ENCODE measurements at places on chromosomes 5 and 9. TPM values are rescaled to one million over a fixed set of nuclear protein-coding genes. Genes with fewer than 3 reads are reported as not detected.

The ANKRD34B gene
- total RNA-seq: not detected

GRCh38 chr5:138573223-138573622, 2.0 kb downstream of the HSPA9 start:
- no peak for DNase-seq

DNA sequence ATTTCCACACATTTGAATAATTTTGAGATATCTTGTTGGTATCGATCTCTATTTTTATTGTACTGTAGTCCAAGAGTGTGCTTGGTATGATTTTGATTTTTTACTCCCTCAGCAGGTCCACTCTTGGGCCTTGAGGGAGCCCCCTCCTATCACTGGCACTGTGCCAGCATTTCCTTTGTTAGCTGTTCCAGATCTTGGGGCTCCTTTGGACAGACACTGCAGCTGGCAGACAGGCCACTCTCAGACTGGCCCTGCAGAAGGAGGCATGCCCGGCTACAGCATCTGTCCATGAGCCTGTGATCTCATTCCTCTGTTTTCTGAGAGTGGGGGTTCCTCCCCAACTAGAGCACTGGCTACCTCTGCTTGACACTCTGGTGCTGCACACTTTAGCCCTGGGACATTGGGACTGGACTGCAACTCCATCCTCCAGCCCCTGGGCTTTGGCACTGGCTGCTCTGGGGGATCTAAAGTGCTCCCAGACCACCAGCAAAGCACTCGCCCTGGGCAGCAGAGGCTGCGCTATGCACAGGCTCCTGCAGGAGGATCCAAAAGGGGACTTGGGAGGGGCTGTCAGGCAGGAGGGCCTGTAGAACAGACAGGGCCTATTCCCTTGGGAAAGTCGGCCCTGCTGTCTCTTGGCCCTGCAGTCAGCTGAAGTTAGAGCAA, 271.3 kb upstream of the DMAC1 start:
- no peak for DNase-seq

The DMRT1 gene
- not detected for total RNA-seq

GRCh38 chr5:31581498-31582099, 49.5 kb downstream of the C5orf22 start:
- no peak for DNase-seq

The LYRM7 gene
- total RNA-seq: 5.2 TPM

DNA sequence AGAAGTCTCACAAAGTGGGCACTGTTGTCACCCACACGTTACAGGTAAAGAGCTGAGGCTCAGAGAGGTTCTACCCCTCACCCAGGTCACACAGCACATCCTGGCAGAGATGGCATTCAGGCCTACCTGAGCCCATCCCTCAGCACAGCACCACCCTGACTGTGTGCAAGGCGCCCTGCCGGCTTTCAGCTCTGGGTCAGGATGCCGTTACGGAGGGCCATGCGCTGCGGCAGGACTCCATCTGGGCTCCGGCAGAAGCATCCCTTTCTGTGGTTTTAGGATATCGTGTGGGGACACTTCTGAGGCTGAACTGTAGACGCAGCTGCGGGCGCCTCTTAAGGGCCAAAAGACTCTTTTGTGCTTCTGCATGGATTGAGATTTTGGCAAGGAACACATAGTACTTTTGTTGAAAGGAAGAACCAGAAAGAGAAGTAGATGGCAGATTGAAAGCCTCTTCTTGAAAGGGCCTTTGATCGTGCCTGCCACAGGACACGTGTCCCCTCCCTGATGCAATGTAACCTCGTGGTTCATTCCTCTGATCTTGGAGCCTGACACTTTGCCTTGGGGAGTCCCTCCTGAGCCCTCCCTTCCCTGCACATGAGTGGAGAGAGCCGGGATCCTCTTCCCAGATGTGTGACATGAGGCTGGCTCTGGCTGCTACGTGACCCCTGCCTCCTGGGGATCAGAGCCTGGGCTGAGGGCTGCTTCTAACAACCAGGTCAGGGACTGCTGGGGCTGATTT, 31.3 kb downstream of the USP20 start:
- no peak for DNase-seq

The PHYHD1 gene
- 36.3 TPM for total RNA-seq

GRCh38 chr5:54608423-54609085, 91.0 kb downstream of the SNX18 start:
- DNase-seq: no peak
